ENCODE measurements at places on chromosomes 5 and 9.

- no peak for DNase-seq
Measured at GRCh38 chr9:91208837-91209236, 152.9 kb downstream of the AUH start.

- no peak for DNase-seq
Measured at GRCh38 chr9:84975926-84976325, 306.4 kb downstream of the NTRK2 start.

DNA sequence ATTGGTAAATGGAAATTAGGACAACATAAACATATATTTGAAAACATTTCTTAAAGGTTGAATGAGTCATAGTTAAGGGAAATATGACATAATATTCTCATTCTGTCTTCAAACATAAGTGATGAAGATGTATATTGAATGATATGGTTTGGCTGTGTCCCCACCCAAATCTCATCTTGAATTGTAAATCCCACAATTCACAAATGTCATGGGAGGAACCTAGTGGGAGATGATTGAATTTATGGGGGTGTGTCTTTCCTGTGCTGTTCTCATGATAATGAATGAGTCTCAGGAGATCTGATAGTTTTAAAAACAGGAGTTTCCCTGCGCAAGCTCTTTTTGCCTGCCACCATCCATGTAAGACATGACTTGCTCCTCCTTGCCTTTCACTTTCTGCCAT is 104.4 kb upstream of the MPDZ start:
- no peak for DNase-seq

GRCh38 chr9:133113949-133114885 is 6.8 kb downstream of the RALGDS start:
- DNase-seq: no peak

DNA sequence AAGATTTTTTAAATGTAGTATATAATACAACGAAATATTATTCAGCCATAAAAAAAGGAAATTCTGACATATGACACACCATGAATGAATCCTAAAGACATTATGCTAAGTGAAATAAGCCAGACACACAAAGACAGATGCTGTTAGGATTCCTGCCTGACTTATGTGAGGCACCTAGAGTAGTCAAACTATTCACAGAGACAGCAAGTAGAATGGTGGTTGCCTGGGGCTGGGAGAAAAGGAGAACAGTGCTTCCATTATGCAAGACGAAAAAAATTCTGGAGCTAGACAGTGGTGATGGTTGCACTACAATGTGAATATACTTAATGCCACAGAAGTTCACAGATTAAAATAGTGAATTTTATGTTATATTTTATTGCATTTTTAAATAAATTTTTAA is 66.8 kb downstream of the SPOCK1 start:
- DNase-seq: no peak

DNA sequence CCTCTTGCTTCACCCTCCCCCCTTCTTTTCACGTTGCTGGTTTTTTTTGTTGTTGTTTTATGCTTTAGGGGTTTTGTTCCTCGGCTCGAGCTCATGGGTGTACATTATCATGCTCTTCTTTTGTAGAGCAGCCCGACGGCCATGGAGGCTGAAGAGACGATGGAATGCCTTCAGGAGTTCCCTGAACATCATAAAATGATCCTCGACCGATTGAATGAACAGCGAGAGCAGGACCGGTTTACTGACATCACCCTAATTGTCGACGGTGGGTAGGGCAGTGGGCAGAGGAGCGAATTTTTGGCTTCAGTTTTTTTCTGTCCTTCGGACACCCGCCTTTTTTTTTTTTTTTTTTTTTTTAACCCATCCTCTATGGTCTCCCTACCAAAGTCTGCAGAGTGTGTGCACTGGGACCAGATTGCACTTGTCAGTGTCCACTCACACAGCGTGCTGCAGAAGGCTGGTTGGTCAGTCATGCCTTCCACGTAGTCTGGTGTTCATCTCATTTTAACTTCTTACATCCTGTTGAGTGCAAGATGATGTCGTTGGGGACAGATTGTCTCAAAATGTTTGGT is 1.3 kb downstream of the ZNF131 start:
- DNase-seq: no peak

Data from CD4-positive, CD25-positive, alpha-beta regulatory T cell (primary cell).